ENCODE measurements at places on chromosomes 7 and 10.

GRCh38 chr7:155603205-155603857, 41.1 kb upstream of the RBM33 start:
- DNase-seq: no peak

DNA sequence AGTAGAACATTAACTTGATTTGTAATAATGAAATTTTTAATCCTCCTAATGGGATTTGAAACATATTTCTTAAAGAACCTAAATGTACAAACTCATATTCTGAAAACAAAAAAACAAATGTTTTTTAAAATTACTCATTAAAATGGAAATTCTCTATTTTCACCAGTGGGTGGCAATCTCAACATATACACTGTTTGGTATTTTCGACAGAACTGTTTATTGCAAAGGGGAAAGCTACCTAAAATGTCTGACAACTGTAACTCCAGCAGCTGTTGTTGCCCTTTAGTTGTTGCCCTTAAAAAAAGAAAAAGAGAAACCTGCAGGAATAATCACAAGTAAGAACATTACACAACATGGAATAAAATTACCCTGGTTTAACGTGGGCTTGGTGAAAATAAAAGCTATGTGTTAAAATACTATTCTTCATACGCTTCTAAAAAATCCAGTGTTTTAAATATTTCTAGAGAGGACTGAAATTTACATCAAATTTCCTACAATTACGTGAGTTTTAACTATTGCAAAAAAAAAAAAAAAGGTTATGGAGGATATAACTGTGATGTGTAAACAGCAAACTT, 54.5 kb downstream of the COL1A2 start:
- DNase-seq: peak; percentile 62

DNA sequence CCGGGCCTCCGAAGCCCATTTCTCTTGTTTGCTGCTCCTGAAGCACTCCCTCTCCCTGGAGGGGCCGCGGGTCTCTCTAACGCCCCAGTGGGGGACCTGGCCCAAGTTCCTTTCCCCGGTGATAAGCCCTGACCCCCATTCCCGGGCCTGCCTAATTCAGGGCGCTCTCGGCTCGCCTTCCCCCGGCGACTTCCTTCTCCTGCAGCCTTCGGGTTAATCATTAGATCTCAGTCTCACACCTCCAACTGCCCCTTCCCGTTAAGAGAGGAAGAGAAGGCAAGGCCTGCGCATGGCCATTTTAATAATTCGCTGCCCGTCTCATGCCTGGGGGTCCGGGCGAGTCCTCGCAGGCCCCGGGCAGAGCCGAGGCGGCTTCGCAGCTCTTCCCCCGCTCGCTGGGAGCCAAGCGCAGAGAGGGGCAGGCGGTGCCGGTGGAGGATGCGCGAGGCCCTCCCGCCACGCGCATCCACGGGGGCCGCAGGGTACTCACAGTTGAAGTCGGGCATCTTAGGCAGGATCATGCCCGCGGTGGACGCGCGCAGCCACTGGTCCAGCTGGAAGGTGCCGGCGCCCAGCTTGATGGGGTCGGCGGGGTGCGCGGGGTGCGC, 1.2 kb downstream of the MNX1 start:
- DNase-seq: no peak

DNA sequence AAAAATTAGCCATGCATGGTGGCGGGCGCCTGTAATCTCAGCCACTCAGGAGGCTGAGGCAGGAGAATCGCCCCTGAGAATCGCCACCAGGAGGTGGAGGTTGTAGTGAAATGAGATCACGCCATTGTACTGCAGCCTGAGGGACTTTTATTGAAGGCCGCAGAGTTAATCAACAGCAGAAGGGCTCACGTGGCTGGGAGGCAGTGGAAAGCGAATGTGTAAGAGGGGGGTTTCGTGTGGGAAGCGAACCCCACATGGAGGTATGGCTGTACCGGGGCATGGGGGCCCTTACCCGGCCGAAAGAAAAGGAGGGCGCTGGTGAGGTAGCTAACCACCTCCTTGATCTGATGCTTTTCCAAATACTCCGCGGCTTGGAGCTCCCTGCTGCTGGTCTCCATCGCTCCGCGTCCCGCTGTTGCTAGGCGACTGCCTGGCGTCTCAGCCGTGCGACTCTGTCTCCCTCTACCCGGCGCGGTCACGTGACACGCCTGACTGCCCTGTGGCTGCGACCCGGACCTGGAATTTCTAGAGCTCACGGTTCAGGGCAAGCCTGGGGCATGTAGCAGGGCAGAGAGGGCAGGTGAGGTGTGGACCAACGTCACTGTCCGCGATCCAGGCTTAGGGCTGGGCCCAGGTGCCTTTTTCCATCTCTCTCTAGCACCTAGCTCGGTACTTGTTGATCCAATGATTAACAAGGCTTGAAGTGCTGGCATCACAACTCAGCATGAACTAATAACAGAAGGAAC, at the start of gene EFCAB10:
Gene EFCAB10 (minus strand): TSS at position 428 of the 746 bp plus-strand sequence. CDS start 30 bp downstream, at position 398.
- DNase-seq: peak; percentile 47

- no peak for DNase-seq
These were observed 46.1 kb upstream of the ZMIZ1 start for GRCh38 chr10:79022565-79023230.

DNA sequence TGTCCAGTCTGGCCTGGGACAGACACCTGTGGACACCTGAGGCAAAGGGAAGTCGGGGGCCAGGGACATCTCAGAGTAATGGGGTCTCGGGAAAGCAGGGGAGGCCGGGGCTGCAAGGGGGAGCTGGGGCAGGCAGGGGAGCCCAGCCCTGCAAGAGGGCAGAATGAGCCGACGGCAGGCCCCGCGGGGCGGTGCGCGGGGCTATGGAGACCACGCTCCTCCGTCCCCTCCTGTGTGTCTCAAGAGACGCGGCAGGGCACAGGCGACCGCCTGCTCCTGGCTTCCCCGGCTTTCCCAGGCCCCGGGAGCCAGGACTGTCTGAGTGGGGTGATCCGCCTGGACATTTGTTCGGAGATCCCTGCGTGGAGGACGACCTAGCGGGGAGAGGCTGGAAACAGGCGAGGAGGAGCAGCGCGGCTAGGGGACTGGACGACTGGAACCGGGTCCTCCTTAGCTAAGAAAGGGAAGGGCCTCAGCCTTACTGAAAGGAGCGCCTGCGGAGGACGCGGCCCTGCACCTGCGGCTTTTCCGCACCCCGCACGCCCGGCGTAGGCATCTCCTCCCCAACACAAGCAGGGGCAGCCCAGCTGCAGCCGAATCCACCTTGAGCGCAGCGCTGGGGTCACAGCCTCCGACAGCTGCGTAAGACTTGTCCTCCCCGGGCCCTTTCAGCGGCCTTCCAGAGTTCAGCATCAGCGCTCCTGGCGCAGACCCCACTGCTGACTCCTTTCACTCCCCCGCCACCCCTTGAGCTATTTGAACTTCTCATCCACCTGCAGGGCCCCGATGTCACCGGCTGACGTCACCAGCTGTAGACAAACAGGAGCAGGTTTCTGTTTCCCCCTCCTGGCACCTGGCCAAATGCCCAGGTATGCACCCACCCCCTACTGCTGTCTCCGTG, 176.4 kb downstream of the ZNF248 start:
- DNase-seq: no peak

DNA sequence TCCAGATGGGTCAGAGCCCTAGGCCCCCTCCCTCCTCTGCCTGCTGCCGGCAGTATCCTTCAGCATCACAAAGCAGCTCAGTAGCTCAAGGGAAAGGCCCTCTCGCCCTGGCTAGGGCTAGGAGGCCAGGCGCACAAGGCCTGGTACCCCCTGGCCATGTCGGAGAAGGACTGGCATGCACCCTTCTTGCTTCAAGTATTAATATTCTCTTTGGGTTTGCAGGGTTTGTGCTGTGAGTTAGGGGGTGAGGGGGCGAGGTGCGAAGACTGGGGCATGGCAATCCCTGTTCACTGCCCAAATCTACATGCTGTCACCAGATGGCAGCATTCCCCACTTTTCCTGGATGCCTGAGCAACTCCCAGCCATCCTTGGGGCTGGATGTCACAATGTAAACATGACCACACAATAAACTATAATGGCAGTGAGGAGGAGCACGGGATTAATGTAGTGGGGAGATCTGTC, 105.2 kb downstream of the NEURL1 start:
- DNase-seq: peak; percentile 83

GRCh38 chr7:113562801-113563200, 356.0 kb downstream of the PPP1R3A start:
- DNase-seq: no peak

DNA sequence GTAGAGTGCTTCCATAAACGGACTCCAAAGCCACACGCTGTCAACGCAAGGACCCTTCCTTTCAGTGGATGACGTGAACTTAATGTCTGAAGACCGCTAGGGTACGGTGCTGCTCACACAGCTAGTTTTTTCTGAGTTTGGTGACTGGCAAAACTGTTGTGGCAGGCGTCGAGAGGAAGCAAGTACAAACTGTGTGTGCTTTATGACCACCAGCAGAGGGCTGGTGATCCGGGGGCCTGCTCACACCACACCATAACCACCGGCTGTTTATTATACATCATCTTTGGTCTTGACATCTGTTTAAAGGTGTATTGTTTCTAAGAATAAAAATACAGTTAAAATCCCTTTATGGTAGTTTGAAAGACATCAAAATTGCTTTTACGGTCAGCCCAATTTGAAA, 37.1 kb upstream of the ATP6V0A4 start:
- DNase-seq: no peak

- DNase-seq: no peak
These were observed 37.5 kb downstream of the MEST start for GRCh38 chr7:130529417-130529816.

DNA sequence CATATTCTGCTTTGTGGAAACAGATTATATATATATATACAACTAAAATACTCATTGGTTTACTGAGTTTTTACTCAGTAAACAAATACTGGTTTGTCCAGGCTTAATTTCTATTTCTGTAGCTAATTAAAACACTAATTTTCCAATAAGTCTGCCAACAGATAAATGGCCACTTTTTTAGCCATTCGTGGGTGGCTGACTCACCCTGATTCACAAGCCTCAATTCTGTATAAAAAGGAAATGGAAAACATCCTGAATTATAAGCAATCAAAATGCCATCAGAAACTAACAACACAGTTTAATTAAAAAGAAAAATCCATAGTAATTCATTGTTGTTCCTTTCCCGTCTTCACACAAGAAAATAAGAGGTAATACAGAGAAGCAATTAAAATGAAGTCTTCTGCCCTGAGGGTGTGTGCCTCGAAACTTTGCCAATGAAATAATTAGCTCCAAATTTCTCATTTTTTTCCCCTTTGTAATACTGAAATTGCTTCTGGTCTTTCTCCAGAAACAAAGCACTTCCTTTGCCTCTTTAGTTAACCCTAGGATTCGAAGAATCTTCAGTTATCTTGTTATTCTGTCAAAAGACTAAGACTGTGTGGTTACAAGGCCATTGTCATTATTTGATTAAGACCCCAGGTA, 118.7 kb upstream of the PTN start:
- DNase-seq: no peak

GRCh38 chr7:39394105-39394680, 172.0 kb upstream of the YAE1 start:
- no peak for DNase-seq
